CD4-positive, alpha-beta T cell treated with Interleukin-15 for 4 hours (primary cell): ENCODE measurements at places on chromosomes 7 and 10.

GRCh38 chr7:112082306-112082705, 123.9 kb downstream of the DOCK4 start:
- DNase-seq = no peak

- no peak for DNase-seq
Observed at GRCh38 chr7:82317760-82318159, 125.8 kb downstream of the CACNA2D1 start.

DNA sequence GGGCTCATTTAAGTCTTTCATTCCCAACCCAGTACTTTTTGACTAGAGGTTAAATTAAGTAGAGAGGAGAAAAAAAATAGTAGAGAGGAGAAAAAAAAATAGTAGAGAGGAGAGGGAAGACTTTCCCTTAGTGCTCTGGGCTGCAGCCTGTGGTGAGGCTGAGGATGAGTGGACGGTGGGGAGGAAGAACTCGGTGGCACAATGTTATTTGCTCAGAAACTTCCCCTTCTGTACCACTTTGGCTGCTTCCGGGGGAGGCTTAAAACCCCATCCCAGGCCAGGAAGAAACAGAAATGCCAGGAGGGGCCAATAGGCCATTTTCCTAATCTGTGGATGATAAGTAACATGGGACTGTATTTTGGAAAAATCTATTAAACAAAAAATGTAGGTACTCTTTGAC, 14.6 kb upstream of the MLXIPL start:
- no peak for DNase-seq

DNA sequence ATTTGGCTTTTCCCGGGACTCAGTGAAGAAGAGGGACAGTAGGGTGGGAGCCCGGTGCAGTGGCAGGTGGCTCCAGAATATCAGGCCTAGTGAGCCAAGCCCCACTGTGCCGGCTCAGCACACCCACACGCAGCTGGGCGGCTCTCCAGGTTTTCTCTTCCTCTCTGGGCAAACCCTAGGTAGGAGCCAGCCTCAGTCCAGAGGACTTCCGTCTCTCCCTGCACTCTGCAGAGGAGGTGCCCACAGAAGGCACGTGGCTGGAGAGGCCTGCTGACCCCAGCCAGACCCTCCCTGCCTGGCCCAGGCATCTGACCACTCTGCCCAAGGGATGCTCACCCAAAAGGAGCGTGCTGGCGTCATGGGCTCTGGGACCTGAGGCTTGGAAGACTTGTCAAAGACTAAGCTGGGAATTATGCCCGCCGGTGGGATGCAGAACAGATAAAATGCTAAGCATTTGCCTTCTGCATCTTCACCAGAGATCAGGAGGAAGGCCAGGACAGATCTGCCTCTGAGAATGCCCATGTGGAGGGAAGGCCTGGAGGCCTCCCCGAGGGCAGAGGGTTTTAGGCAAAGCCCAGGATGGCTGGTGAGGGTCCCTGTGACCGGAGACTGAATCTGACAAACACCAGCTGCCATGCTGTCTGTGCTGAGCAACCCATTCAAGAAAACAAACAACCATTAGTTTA, 40.2 kb downstream of the TCERG1L start:
- no peak for DNase-seq
